ENCODE measurements at places on chromosomes 5 and 9.

GRCh38 chr5:111434800-111435199 is 77.5 kb downstream of the STARD4 start:
- no peak for DNase-seq

GRCh38 chr9:136903041-136903554 is 16.8 kb downstream of the TRAF2 start:
- DNase-seq = peak; percentile 25

DNA sequence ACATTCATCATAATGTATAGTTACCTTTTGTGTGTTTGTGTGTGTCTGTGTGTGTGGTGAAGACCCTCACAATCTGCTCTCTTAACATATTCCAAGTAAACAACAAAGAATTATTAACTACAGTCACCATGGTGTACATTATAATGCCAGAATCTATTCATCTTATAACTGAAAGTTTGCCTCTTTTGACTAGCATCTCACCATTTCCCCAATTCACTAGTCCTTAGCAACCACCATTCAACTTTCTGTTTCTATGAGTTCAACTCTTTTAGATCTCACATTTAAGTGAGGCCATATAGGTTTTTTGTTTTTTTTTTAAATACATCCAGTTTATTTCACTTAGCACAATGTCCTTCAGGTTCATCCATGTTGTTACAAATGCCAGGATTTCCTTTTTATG is 83.6 kb downstream of the SMC2 start:
- DNase-seq = no peak

DNA sequence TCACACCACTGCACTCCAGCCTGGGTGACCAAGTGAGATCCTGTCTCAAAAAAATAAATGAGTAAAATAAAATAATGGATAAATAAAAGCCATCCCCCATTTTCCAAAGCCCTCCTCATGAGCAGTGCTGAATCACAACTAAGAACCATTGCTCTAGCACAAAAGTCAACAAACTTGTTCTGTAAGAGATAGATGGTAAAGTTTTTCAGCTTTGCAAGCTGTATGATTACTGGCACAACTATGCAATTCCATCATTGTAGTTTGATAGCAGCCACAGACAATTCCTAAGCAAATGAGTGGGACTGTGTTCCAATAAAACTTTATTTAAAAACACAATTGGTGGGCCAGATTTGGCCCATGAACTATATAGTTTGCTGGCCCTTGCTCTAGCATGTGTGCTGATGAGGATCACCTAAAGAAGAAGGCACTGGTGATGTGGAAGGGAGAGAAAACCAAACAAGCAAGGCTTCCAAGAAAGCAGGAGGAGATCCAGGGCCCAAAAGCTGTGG is 64.6 kb downstream of the NEURL1B start:
- DNase-seq = no peak

- no peak for DNase-seq
Measured at GRCh38 chr9:21331676-21332402, 3.4 kb downstream of the KLHL9 start.

GRCh38 chr5:152456815-152457443 is 51.9 kb upstream of the NMUR2 start:
- DNase-seq = no peak

DNA sequence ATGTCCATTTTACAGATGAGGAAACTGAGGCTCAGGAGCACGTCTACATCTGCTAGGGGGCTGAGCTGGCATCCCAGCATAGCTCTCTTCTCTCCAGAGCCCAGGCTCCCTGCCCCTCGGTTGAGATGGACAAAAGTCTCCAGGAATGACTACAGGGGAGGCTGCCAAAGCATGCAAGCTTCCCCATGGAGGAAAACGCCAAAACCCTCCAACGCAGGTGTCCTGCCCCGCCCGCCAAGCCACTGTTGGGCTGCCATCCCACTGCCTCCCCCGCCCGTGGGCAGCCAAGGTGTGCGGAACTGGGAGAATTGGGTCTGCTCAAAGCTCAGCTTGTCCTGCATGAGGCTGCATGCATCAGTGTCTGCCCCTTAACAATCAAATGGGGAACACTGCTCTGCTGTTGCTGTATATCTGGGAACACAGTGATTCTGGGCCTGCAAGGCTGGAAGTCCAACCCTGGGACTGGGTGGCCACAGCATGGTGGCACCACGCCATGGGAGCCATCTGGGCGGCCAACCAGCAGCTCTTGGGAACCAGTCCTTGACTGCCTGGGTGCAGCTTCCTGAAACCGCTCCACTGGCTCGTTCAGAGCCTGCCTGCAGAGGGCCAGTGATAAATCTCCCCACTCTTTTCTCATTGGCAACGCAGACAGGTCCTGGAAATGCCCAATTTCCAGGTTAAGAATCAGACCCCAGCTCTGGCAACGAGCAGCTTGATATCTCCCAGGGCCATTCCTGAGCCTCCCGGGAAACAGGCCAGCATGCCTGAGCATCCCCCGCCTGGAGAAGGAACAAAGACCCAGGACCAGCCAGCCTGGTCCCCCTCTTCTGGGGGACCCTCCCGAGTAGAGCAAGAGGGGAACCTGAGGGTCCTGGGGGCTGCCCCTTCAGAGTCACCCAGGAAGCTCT is 3.5 kb downstream of the RALGDS start:
- no peak for DNase-seq

GRCh38 chr5:135546912-135547311 is 11.1 kb upstream of the NEUROG1 start:
- no peak for DNase-seq

GRCh38 chr5:102760815-102761214 is 5.7 kb downstream of the PAM start:
- DNase-seq = no peak

GRCh38 chr5:178454821-178455479 is 135.2 kb downstream of the COL23A1 start:
- DNase-seq = no peak

DNA sequence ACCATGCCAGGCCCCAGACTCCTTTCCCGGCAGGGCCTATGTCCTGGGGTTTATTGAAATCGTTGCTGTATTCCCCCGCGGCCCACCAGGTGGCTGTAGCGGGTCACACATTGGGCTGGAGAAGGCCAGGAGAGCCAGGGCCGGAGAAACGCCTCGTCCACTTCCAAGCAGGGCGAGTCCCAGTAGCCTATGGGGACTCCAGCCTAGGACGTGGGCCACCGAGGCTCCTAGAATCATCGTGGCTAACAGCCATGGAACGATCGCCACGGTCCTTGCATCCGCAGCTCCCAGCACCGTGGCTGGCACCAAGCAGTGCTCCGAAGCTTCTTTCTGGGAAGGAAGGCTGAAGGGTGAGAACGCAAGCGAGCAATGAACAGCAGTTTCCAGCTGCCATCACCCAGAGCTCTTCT is 87.7 kb downstream of the ENTREP1 start:
- no peak for DNase-seq

GRCh38 chr9:35905912-35906679 is at the start of gene HRCT1:
Gene HRCT1 (plus strand): TSS chr9:35906202. CDS start chr9:35906288, 86 bp downstream.
- DNase-seq = no peak

DNA sequence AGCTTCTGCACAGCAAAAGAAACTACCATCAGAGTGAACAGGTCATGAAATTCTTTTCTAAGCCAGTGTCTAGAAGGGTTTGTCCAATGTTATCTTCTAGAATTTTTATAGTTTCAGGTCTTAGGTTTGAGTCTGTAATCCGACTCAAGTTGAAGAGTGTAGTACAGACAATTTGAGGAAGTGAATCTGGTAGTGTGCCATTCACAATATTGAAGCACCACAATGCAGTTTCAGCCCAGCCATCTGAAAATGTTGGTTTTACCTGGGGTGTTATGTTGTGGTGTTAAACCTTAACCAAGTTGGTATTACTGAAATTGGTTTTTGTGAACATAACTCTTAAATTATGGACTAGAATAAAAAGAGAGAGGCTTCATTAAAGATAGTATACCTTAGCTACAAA is 77.2 kb downstream of the ADAMTS16 start:
- DNase-seq = no peak

DNA sequence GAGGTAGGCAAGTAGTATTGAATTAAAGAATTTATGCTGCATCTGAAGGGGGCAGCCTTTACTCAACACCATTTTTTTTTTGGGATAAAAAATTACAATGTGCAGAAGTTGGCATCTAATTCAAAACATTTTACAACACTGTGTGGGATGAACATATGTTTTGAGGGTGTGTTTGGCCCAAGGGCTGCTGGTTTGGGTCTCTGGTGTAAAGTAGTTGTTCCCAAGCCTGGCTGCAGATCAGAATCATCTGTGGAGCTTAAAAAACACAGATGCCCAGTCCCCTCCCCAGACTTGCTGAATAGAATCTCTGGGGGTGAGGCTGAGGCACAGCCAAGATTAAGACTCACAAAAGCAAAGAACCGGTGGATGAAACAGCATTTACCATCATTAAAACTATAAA is 33.0 kb upstream of the PDZD2 start:
- no peak for DNase-seq

- DNase-seq = no peak
Measured at GRCh38 chr5:151670083-151670686, 16.5 kb downstream of the SPARC start.

GRCh38 chr5:16797951-16798350 is 138.1 kb downstream of the MYO10 start:
- no peak for DNase-seq

DNA sequence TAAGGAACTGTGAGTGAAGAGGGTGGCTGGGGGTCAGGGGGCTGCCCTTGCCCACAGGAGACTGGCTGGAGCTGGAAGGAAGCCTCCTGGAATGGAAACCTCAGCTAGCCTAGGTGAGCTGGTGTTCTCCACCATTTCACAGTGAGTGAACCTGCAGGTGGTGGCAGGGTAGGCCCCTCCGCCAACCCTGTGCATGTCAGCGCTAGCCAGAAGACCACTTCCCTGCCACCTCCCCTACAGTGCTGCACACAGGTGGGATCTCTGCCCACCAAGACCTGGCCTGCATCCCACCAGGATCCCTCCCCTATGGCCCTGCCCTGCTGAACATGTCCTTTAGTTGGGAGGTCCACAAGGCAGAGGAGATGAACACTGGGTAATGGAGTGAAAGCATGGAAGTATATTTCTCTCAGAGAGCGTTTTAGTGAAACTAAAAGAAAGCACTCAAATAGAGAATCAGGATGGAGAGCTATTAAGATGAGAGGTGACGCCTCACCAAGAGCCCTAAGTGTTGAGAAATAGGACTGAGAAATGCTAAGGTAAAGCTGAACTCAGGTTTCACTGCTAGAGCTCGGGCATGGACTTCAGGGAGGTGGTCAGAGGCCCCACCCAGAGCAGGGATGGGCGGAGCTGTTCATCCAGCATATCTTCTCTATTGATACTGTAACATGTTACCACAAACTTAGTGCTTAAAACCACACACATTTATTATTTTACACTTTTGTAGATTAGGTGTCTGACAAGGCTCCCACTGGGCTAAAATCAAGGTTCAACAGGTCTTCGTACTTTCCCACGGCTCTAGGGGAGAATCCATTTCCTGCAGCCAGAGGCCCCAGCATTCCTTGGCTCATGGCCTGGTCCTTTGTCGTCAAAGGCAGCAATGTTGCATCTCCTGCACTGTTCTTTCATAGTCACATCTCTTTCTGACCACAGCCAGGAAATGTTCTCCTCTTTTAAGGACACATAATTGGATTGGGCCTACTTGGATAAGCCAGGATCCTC is 83.2 kb downstream of the DIRAS2 start:
- no peak for DNase-seq
